ENCODE measurements at places on chromosomes 5 and 9.

DNA sequence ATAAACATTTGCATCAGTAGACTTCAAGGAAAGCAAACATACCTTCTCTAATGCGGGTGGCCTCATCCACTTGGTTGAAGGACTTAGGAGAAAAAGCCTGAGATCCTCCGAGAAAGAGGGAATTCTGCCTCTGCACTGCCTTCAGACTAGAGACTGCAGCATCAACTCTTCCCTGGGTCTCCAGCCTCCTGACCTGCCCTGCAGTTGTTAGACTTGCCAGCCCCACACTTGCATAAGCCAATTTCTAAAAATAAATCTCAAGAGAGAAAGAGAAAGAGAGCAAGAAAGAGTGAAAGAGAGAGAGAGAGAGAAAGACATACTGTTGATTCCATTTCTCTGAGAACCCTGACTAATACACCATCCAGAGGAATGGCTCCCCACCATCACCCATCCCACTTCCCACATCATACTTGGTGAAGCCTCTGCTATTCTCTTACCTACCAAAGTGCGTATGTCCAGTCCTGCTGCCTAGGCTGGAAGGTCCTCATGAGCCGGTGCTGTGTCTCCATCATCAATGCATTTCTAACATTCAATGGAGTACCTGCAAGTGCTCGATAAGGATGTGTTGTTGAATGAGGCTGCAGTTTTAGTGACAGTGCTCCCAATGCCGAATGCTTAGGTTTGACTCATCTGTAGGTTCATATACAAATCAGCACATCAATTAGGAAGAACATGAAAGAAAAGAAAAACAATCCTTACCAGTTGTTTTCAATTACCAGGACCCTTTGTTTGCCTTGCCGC lies 35.1 kb downstream of the ZNF622 start:
- DNase-seq, result no peak

- no peak for DNase-seq
These were observed 59.7 kb downstream of the RXRA start for GRCh38 chr9:134385915-134386314.

- DNase-seq, result no peak
These were observed 361.2 kb upstream of the DMAC1 start for GRCh38 chr9:8160787-8161186.

DNA sequence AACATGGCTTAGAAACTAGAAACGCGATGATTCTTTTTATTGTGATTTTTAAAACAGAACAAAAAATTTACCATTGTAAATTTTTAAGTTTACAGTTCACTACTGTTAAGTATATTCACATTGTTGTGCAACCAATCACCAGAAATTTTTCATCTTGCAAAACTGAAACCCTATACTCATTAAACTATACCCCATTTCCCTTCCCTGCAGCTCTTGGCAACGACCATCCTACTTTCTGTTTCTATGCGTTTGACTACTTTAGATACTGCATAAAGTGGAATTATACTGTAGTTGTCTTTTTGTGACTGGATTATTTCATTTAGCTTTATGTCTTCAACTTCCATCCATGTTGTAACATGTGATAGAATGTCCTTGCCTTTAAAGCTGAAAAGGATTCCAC lies 52.5 kb downstream of the SPOCK1 start:
- no peak for DNase-seq
